ENCODE measurements at places on chromosomes 2 and 18. TPM values are rescaled to one million over a fixed set of nuclear protein-coding genes. Genes with fewer than 3 reads are reported as not detected.

Gene CYRIA
- total RNA-seq: 0.31 TPM

Gene RNF125
- 0.20 TPM for total RNA-seq

Gene CCT4
- total RNA-seq: 307 TPM

Gene RNMT
- 17.6 TPM for total RNA-seq

Gene UBR3
- 9.6 TPM for total RNA-seq

Gene ACYP2
- 7.5 TPM for total RNA-seq

Gene GPR55
- total RNA-seq: not detected

Gene CLHC1
- total RNA-seq: 1.5 TPM

Gene GKN1
- 0.56 TPM for total RNA-seq

Gene FAP
- total RNA-seq: 0.15 TPM

Gene MAP4K3
- 16.2 TPM for total RNA-seq

Gene SERPINB10
- not detected for total RNA-seq

Measured in A549 treated with Mapracorat at 1 μM for 4 hours (cell line).